HS-27A (cell line): ENCODE measurements at places on chromosomes 11 and 22.
A peak's percentile ranks its signal among the peaks of the same experiment; 100 is the strongest.

- DNase-seq: peak; percentile 22
These were observed 76.5 kb upstream of the ARFGAP3 start for GRCh38 chr22:42933485-42934091.

GRCh38 chr22:50245214-50246072 lies 620 bp upstream of the TUBGCP6 start:
- no peak for DNase-seq

- DNase-seq: no peak
These were observed 24.8 kb downstream of the RNF169 start for GRCh38 chr11:74773476-74773875.

DNA sequence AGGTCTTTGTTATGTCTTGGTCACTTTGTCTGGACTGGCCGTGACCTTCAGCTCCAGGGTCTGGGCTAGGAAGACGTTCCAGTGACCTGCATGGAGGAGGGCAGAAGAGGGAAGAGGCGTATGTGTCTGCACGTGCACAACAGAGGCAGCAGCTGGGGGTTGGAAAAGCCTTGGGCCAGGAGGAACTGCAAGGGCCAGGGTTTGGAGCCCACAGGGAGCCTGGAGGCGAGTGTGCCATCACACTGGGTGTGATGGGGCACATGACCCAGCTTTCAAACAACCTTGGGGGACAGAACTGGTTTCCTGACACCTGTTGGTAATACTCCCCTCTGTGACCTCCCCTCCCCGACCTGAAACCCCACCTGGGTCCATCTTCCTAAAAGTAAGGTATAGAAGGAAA lies 34.7 kb downstream of the CHRDL2 start:
- no peak for DNase-seq

DNA sequence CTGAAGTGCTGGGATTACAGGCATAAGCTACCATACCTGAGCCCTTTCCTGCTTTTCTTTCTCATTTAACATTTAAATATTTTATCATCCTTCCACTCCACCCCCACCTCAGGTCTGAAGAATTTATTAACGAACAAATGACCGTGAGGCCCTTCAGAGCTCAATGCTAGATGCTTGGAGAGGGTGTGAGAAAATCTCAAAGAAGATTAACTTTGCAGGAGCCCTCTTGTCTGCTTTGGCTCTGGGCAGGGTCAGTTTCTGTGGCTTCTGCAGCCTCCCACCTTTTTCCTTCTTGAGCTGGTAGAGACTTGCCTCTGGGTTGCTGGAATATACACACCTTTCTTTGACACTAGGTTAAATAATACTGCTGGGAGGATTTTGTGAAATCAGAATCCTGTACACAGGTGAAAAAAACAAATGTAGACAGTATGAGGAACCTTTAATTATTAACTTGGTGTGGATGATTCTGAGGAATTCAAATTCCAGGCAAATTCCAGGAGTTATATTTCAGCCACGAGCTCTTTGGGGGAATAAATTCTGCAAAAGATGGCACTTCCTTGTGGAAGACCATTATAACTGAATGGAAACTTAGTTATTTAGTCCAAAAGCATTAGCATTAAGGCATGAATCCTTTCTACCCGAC lies 3.4 kb upstream of the ZBTB44 start:
- DNase-seq: no peak

GRCh38 chr11:114317787-114318137 lies 21.6 kb downstream of the NNMT start:
- no peak for DNase-seq

- DNase-seq: no peak
These were observed 11.3 kb downstream of the IZUMO1R start for GRCh38 chr11:94315664-94316063.

DNA sequence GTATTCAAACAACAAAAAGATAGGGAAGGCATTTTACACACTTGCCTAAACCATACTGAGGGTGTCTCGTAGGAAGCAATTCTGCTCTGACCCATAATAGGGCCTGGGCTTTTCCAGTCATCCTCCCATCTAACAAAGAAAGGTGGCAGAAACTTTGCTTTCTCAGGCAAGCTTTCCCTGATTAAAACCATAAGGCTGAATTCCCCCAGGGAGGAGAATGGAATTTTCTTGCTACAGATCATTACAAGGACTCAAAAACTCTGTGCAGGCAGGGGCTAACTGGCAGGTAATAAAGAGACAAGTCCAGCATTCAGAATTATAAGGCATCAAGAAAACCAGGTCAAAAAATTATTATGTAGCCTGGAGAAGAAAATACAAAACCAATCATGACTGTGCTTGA lies 90.4 kb downstream of the RBFOX2 start:
- DNase-seq: no peak

GRCh38 chr11:128608746-128609407 lies 21.5 kb upstream of the ETS1 start:
- no peak for DNase-seq

- no peak for DNase-seq
These were observed 29.6 kb downstream of the TMEM184B start for GRCh38 chr22:38243007-38243765.

- DNase-seq: no peak
These were observed 12.8 kb downstream of the MAPK8IP2 start for GRCh38 chr22:50613291-50613981.

- DNase-seq: no peak
These were observed 49.6 kb downstream of the COMMD9 start for GRCh38 chr11:36239636-36240035.

- DNase-seq: no peak
These were observed 801 bp downstream of the SESN3 start for GRCh38 chr11:95229993-95230809.

GRCh38 chr22:18000441-18001039 lies 23.8 kb downstream of the MICAL3 start:
- no peak for DNase-seq

DNA sequence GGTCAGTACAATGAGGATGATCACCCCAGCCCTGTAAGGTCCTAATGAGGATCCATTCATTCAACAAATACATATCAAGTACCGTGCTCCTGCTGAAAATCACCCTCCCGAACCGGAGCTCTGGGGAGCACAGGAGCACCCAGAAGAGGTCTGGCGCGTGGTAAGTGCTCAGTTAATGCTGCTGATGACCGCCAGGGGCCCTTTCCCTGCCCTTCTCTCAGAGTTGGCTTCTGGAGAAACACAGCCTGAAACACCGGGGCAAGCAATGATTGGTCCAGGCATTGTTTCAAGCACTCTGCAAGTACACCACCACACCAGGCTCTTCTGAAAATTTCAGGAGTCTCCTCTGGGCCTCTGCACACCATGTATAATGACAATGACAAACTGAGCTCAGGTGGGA lies 3.8 kb upstream of the CCDC86 start:
- DNase-seq: no peak
